ENCODE measurements at places on chromosomes 7 and 10. TPM values are rescaled to one million over a fixed set of nuclear protein-coding genes. Genes with fewer than 3 reads are reported as not detected.

PRSS37 gene
- total RNA-seq, result not detected

ACBD7 gene
- 0.16 TPM for total RNA-seq

CFTR gene
- not detected for total RNA-seq

CYP3A4 gene
- total RNA-seq, result not detected

ELAPOR2 gene
- total RNA-seq, result 1.3 TPM

MRLN gene
- total RNA-seq, result not detected

MOGAT3 gene
- total RNA-seq, result not detected

HOXA11 gene
- not detected for total RNA-seq

STK32C gene
- 8.8 TPM for total RNA-seq

GRB10 gene
- 39.5 TPM for total RNA-seq

COL28A1 gene
- total RNA-seq, result not detected

SGCE gene
- 150 TPM for total RNA-seq

Data from cardiac atrium fibroblast (primary cell).